Activated T-helper 1 cell treated with anti-CD3 and anti-CD28 coated beads, Interleukin-12 subunit alpha, Interleukin-12 subunit beta, Interleukin-2, Interleukin-4 antibody, amounts not matched to agents 30 ng/mL and 10 ng/mL and 1 ng/mL, durations not matched to agents 14 hours and 24 hours and 36 hours (primary cell): ENCODE measurements at places on chromosomes 13 and 19. TPM values are rescaled to one million over a fixed set of nuclear protein-coding genes. Genes with fewer than 3 reads are reported as not detected.
A peak's percentile ranks its signal among the peaks of the same experiment; 100 is the strongest.

DNA sequence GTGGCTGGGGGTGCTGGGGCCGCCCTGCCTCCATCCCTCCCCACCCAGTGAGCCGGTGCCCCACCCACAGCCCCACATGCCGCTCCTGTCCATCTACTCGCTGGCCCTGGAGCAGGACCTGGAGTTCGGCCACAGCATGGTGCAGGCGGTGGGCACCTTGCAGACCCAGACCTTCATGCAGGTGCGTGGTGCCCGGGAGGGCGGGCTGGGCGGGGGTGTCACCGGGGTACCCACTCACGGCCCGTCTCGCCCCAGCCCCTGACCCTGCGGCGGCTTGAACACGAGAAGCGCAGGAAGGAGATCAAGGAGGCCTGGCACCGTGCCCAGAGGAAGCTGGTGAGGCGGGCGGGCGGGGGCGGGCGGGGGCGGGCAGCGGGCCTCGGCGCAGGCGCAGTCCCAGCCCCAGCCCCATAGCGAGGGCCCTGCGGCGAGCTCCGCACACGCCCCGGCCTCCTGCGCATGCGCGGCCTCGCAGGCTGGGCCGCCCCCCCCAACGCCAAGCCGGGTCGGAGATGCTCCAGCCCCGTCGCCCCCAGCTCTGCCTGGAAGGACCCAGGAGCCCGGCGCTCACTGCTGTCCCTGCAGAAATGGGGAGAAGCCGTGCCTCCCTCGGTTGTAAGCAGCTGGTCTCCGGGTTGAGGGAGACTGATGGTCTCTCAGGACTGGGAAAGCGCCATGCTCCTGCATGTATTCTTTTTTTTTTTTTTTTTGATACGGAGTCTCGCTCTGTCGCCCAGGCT lies 7.7 kb downstream of the ARHGAP45 start:
- peak; percentile 69 for DNase-seq

DNA sequence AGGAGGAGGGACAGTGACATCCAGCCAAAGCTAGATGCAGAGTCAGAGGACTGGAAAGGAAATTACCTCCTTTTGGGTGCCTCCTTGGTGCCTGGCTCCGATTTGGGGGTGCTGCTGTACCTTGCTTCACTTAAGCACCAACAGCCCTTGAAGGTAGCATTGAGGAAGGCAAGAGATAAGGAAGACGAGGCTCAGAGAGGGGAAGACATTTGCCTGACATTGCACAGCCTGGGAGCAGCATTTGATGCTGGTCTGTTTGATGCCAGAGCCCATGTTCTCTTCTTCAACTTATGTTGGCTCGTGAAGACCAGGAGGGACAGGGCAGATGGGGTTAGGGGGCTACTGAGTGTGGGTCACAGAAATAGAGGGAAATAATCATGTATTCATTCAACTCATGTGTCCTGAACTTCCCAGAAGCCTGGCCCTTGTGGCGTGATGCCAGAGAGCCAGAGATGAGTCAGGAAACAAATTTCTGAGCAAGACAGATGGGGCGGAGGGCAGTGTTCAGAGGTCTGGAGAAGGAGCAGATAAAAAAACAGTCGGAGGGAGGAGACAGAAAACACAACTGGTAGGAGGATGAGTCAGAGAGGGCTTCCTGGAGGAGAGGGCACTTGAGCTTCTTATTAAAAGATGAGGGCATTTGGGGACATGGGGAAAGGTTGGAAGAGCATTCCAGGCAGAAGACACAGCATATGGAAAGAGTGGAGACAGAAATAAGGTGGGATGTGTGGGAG lies 3.0 kb upstream of the C19orf81 start:
- DNase-seq = no peak

DNA sequence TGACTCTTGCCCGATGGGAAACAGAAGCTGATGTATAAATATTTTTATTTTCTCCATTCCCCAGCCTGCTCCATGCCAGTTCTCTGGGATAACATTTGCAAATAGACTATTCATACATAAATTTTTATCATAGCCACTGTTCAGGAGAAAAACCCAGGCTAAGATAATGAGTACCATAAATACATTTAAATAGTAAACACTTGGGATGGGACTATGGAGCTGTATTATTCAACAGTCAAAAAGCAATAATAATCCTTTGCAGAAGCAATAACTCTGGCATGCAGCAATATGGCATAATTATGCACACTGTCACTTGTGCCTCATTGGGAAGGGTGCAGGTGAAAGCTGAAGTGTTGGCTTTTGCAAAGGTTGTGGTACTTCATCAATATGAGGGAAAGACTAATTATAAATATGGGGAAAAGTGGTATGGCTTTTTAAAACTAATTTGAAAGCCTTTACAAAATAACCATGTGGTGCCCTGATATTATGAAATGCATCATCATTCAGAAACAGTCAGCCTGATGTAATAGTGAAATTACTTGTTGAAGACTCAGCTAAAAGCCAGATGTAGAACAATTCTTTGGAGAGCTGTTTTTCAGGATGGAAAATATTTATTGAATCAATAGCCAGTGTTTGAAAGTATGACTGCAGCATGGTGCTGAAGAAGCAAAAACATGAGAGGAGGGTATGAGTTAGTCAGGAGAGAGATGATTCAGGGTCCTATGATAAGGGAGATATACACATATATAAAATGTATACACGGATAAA lies 2476.7 kb downstream of the PCDH9 start:
- DNase-seq = no peak

GRCh38 chr13:113195360-113195759 lies 13.1 kb downstream of the PCID2 start:
- DNase-seq = no peak

GRCh38 chr13:49466292-49466838 lies 22.3 kb downstream of the SETDB2 start:
- DNase-seq = no peak

PCDH17 gene
- 0.05 and 0.07 TPM in 2 replicates for total RNA-seq
